Osteoblast (primary cell): ENCODE measurements at places on chromosomes 3 and 15. TPM values are rescaled to one million over a fixed set of nuclear protein-coding genes. Genes with fewer than 3 reads are reported as not detected.

Gene CAPN3
- 1.1 and 3.2 TPM in 2 replicates for total RNA-seq

DNA sequence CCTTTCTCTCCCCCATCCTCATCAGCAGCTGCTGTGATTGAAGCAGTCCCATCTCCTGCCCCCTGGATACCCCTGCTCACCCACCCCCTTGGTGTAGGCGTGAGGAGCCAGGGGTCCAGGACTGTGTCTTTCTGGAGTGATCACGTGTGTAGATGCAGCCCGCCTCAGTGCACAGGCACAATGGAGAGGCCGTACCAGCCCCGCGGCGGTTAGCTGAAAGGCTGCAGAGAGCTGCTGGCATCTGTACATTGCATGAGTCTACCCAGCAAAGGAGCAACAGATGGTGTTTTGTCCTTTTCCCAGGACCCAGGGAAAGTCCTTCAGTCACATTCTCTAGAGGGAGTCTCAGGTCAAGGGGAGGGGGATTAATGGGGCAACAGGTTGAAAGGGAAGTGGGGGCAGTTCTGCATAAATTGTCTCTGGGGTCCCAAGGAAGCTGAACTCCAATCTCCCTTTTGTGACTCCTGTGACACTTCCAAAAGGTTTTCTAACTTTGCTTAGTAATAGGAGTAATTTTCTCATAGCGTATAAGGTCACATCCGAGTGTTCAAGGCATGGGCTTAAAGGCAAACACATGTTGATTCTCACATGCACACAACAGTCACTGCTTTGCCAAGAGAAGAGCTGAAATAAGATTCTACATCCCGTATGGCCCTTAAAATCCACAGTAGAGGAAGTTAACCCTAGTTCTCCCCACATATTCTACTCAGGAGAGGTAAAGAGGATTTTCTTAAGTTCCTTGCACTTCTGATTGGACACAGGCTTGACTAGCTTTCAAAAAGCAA, 7.1 kb downstream of the CSPG5 start:
- no peak for DNase-seq

- no peak for DNase-seq
These were observed 3.3 kb upstream of the PRR20G start for GRCh38 chr3:127291114-127291513.

- DNase-seq = no peak
These were observed 27.4 kb upstream of the ROPN1 start for GRCh38 chr3:124019291-124019690.

DNA sequence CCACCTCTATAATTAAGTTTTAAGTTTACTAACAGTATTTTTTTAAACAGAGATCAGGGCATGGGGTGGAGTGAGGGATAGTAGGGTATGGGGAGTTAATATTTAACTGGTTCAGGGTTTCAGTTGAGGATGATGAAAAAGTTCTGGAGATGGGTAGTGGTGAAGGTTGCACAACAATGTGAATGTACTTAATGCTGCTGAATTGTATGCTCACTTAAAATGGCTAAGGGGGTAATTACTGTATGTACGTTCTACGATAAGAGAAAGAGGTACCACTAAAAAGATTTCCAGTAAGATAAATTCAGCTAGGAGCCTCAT, 101.4 kb downstream of the TNIK start:
- no peak for DNase-seq

GRCh38 chr3:61638741-61639140, 77.4 kb downstream of the PTPRG start:
- DNase-seq = no peak

DNA sequence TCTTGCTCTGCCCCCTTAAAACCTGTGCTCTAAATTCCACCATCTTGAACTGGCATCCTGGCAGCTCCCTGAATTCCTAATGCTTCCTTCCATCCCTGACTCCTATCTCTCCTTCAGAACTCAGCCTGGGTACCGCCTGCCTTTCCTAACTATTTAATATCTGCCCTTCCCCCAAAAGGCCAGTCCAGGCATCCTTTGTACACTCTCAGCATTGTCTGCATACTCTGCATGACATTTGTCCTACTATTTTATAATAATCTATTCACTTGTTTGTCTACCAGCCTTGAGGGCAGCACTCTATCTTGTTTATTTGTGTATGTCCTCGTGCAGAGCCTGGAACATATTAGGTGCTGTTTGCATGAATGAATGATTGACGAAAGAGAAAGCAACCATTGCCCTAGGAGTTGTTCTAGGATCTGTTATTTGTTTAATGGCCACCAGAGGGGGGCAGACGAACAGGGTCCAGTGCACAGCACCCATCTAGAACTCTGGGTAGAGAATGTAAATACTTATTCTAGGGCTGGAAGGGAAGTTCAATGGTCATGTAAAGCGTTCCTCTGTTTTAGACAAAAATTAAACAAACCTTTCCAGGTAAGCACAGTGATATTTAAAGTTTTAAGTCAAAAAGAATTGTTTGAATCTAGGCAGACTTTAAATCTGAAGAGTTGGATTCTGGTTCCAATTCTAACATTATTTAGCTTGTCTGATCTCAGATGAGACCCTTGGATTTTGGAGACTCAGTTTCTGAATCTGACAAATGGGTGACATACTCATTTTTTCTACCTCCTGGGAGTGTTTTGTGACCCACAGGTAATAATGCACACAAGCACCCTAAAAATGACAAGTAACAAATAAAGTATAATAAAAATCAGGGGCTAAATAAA, 125.8 kb upstream of the GALNT15 start:
- DNase-seq = peak; percentile 87

Gene MCTP2
- total RNA-seq = 16.3 and 18.6 TPM in 2 replicates

DNA sequence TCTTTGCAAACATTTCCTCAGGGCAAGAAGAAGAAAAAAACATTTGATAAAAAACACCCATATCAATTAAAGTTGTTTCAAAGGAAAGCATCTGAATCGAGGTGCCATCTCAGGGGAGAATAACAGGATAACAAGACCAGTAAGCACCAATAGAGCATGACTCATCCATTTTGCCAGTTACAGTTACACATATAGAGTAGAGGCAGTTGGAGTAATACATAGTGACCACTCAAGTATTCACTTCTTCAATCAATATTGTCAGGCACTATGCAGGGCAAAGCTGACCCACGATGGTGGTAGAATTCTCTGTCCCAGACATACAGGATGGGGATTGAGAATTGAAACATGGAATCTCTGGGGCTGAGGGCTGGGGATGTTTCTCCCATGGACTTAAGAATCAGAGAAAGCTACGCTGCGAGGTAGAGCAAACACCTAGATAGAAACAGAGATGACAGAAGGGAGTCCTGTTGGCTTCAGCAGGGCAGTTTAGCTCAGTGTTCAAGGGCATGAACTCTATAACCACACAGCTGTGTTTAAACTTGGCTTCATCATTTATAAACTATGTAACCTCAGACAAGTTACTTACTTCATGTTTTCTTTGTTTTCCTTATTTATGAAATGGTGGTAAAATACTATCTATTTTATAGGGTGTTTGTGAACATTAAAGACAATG, 186.4 kb upstream of the NANOGP8 start:
- no peak for DNase-seq

Gene TUSC7
- total RNA-seq = not detected in 2 replicates

DNA sequence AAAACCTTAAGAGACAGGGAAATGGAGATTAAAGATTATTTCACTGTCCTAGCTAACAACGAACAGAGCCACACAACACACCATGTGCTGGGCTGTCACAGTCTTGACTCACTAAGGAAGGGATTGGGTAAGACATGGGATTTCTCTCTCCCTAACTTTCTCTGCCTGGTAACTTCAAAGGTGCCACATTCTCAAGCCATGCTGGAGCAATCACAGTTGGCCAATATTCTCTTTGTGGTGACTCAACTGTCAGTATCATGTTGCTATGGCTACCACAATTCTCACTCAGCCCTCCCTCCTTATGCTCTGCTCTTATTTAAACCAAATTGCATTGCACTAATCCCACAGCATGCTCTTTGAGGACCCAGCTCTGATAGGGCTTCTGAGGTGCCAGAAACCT, 74.0 kb downstream of the OXNAD1 start:
- peak; percentile 84 for DNase-seq

GRCh38 chr3:22862111-22862510, 341.0 kb upstream of the UBE2E2 start:
- DNase-seq = no peak

Gene CCDC39
- total RNA-seq = not detected in 2 replicates

DNA sequence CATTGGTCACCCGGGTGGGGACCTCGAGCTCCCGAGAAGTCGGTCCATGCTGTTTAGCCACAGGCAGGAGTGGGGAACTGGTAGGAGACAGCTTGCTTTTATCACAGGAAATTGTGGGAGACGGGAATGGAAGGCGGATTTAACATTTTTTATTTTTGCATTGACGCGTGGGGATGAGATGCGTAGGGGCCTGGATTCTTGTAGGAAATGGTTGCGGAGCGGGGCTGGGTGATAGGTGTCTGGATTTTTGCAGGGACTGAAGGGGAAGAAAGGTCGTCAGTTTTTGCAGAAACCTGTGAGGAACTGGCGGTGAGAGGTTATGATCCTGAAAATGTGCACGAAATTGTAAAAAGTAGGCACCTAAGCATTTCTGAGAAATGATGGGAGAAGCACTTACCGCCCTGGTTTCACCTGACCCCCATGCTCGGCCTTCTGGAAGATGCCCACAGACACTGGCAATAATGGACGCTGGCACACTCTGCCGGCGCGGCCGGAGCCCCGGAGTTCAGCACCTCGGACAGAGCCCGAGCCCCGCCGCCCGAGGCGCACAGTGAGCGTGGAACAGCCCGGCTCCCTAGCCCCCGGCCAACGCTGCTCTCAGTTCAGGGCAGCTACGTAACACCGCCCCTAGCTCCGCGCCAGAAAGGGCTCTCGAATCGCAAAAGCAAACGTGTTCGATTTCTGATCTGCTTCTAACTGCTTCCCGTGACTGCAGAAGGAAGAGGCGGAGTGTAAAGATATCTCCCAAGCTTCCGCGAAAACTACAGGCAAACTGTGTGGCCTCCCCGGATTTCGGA, 928 bp downstream of the ANKRD34C start:
- peak; percentile 91 for DNase-seq

DNA sequence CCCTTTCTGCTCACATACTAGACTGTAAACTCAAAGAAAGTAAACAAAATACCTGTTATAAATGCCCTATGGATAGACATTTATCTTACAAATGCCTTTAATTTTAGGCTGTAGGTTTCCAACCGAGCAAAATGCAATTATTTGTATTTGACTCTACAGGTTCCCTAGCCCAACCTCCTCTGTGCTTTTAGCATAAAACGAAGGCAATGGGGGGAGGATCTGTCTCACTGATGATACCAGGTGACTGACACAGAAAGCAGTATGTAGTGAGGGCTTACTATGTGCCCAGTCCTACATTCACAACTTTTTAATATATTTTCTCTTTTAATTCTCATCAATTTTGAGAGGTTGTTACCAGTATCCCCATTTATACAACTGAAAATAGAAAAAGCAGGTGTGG, 87.4 kb downstream of the OXNAD1 start:
- DNase-seq = no peak

DNA sequence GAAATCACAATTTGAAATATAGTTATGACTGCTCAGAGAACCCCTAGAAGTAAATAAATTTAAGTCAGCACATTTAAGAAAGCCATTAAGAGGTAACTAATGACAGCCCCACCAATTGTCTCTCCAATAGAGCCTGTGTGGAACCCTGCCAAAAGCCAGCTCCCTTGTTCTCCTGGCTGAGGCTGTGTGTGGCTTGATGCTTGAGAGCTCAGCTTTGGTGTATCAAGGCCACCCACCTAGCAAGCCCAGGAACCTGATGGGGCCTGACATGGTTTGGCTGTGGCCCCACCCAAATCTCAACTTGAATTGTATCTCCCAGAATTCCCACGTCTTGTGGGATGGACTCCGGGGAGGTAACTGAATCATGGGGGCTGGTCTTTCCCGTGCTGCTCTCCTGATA, 106.9 kb downstream of the LRRN1 start:
- no peak for DNase-seq

GRCh38 chr15:71424765-71425164, 309.5 kb downstream of the THSD4 start:
- peak; percentile 37 for DNase-seq

Gene IMPG2
- total RNA-seq = 0.29 and 0.36 TPM in 2 replicates

GRCh38 chr3:176937541-176937940, 259.7 kb downstream of the TBL1XR1 start:
- DNase-seq = no peak

Gene PEX5L
- total RNA-seq = 0.59 and 1.4 TPM in 2 replicates

DNA sequence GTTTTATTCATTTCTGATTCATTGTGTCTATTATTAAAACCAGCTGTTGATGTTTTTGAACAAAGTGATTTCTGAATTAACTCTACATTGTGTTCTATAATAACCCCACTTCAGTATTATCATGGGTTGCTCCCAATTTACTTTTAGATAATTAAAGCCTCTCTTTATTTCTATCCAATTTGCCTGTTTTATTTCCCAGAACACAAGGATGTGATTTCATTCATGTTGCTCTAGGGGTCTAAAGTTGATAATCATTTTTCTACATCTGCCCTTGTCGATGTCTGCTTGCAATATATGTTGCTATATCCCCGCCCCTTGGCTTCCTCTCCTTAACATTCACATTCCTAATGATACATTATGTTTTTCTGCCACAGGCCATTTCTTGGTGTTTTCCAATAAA, 747.3 kb downstream of the CADM2 start:
- DNase-seq = no peak

DNA sequence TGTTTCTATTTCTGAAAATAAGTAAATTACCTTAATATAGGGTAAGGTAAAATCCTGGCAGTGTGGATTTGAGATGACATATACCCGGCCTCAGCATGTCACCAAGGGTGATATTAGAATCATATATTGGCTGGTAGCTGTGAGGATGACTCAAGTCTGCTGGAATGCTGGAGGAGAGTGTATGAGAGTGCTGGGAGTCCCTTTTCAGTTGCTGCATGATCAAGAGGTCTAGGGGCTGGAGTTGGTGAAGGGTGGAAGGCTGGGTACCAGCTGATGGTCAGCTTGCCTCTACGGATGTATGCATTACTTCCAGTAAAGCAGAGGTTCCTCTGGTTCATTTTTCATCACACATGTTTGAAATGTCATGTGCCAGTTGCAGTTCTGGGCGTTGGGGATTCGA, 40.6 kb downstream of the SLC25A26 start:
- DNase-seq = no peak

- DNase-seq = no peak
These were observed 168.3 kb upstream of the ICE2 start for GRCh38 chr15:60647246-60647645.

Gene RBMS3
- 80.4 and 81.1 TPM in 2 replicates for total RNA-seq
